Uterus (tissue), 4 donors: ENCODE measurements at places on chromosomes 4 and X. TPM values are rescaled to one million over a fixed set of nuclear protein-coding genes. Genes with fewer than 3 reads are reported as not detected.

GRCh38 chr4:15149234-15149838 lies 147.1 kb downstream of the CPEB2 start:
- no peak for DNase-seq
- H3K4me3 ChIP-seq = no peak overlapping the region

DNA sequence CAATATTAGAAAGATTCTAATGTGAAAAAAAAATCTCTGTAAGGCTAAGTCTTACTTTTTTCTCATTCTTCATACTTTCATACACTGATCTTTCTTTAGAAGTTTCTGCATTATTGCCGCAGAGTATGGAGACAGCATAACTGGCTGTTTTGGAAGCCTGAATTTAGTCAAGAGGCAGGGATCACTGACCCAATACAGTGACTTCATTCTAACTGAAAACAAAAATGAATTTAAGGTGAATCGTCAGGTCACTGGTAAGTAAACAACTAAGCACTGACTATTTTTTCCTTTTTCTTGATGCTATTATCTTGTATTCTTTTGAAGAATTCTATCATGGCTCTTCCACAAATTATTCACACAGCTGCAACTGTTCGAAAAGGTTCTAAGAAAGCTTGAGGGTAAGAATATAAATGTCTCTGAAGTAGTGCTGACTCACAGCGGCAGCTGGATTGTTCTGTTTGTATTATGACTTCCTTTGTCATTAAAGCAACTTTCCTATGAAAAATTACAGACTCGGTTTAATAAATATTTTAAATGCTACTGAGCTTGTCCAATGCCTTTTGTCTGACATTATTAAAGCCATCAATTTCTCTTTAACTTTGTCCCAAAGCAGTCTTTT lies 609.3 kb downstream of the FSTL5 start:
- H3K4me1 ChIP-seq = no peaks in the 10 kb centered on the region
- no peaks in the 10 kb centered on the region for H3K36me3 ChIP-seq
- no peak for DNase-seq
- no peak overlapping the region for H3K27ac ChIP-seq
- H3K27me3 ChIP-seq = no peaks in the 10 kb centered on the region

DNA sequence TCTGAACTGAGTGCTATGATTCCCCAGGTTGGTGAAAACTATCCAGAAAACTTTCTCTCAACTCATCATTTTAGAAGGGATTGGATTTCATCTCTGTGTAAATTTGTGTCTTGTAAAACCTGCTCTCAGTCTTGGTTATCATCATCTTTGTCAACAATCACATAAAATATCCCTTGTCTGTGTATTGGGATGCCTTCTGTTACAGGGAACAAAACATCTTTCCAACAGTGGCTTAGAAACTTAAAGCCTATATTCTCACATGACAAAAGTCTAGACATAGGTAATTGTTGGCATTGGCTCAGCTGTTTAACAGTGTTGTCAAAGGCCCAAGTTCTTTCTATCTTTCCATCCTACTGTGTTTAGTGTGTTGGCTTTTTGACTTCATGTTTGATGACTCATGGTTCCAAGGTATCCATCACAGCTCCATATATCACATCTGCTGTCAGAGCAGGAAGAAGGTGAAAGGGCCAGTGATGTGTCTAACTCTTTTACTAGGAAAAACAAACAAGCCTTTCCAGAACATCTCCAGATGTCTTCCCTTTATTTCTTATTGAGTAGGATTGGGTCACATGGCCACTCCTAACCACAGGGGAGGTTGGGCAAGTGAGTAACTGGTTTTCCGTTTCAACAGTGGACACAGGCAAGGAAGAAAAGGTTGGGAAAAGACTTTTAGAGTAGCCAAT lies 65.0 kb downstream of the PHEX start:
- H3K4me3 ChIP-seq = no peak overlapping the region
- H3K27ac ChIP-seq = peak overlapping the region; percentile 61

GRCh38 chr4:654503-654845 lies 19.6 kb downstream of the ATP5ME start:
- H3K4me3 ChIP-seq = no peak overlapping the region
- no peaks in the 10 kb centered on the region for H3K27me3 ChIP-seq
- no peaks in the 10 kb centered on the region for H3K4me1 ChIP-seq
- no peak for DNase-seq

DNA sequence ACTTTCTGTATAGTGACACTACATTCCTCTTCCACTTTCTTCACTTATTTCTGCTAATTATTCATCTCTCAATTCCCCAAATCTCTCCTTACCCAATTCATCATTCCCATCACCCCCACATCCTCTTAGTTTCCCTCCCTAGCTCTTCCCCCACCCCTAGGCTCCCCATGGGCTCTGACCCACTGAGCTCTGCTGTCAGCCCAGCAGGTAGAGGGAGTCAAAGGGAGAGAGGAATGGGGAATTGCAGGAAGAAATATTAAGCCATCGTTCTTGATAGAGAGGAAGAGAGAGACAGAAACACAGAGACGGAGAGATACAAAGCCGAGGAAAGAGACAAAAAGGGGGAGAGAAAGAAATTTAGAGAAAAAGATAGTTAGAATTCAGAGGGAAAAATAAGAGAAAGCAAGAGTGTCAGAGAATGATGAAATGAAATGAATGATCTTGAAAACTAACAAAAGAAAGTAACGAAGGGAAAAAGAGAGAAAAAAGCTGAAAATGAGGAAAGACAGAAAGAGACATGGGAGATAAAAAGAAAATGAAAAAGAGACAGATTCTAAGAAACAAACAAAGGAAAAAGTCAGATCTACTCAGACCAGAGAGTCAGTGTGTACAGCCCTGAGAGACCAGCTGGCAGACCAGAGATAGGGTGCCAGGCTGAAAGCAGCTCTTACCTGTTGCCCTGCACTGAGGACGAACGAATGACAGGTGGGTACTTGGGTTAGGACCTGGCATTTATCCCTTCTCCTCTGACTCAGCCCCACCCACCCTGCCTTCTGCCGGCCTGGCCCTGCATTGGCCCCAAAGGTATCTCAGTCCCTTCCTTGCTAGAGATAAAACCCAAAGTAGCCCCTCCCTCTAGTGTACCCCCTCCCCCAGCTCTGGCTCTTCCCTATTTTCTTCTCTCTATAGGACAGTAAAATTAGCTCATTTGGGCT lies at the start of gene ALAS2:
ALAS2 (minus strand) TSS at position 707 of the 935 bp plus-strand sequence. CDS start 4,977 bp downstream, outside the sequence.
- H3K36me3 ChIP-seq = no peaks in the 10 kb centered on the region
- no peak within 1 kb of the TSS for H3K4me3 ChIP-seq
- no peak within 1 kb of the TSS for H3K27ac ChIP-seq
- no peaks in the 10 kb centered on the region for H3K4me1 ChIP-seq
- no peaks in the 10 kb centered on the region for H3K27me3 ChIP-seq
- DNase-seq = no peak

GRCh38 chr4:22987870-22988269 lies 295.1 kb downstream of the GBA3 start:
- H3K27me3 ChIP-seq = no peaks in the 10 kb centered on the region
- no peaks in the 10 kb centered on the region for H3K36me3 ChIP-seq
- H3K4me1 ChIP-seq = no peaks in the 10 kb centered on the region
- no peak overlapping the region for H3K27ac ChIP-seq
- no peak for DNase-seq

DNA sequence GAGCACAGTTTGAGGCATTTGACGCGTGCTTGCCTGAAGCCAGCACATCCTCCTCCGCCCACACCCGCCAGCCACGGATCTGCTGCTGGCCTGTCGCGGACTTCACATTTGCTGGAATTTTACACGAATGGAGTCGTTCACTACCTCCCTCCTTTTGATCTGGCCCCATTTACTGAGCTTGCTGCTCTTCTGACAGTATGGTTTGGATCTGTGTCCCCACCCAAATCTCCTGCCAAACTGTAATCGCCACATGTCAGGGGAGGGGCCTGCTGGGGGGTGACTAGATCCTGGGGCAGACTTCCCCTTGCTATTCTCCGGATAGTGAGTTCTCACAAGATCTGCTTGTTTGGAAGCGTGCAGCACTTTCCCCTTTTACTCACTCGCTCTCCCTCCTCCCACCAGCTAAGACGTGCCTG lies 19.9 kb upstream of the CPLX1 start:
- H3K4me3 ChIP-seq = no peak overlapping the region
- no peak for DNase-seq
- H3K27ac ChIP-seq = no peak overlapping the region
- H3K27me3 ChIP-seq = no peaks in the 10 kb centered on the region

GRCh38 chr4:140049024-140049848 lies 104.7 kb downstream of the MAML3 start:
- H3K4me1 ChIP-seq = no peaks in the 10 kb centered on the region
- no peaks in the 10 kb centered on the region for H3K27me3 ChIP-seq
- H3K27ac ChIP-seq = peak overlapping the region; percentile 84
- peak overlapping the region; percentile 38 for H3K4me3 ChIP-seq
- H3K36me3 ChIP-seq = no peaks in the 10 kb centered on the region

Gene TMEM150C
- 22.5 TPM for total RNA-seq

Gene SPANXD
- not detected for total RNA-seq

Gene MANBA
- total RNA-seq = 9.7 TPM

Gene LONRF3
- 5.9 TPM for total RNA-seq

Gene SMAD1
- total RNA-seq = 59.7 TPM
